CD8-positive, alpha-beta T cell (primary cell): ENCODE measurements at places on chromosomes 3 and 15. TPM values are rescaled to one million over a fixed set of nuclear protein-coding genes. Genes with fewer than 3 reads are reported as not detected.

Gene MST1R
- 0.22 TPM for total RNA-seq

Gene FEZF2
- not detected for total RNA-seq

Gene ZNF385D
- not detected for total RNA-seq

Gene MFSD1
- 6.3 TPM for total RNA-seq

Gene AADAC
- total RNA-seq, result not detected

Gene OR5K1
- total RNA-seq, result not detected

Gene PLSCR2
- total RNA-seq, result not detected

Gene CFAP100
- total RNA-seq, result not detected

Gene HYAL3
- total RNA-seq, result 3.2 TPM

Gene PODXL2
- total RNA-seq, result 3.2 TPM

Gene SKOR1
- total RNA-seq, result 1.8 TPM

Gene TGM4
- total RNA-seq, result not detected

Gene LCMT2
- total RNA-seq, result 7.0 TPM

Gene VEPH1
- total RNA-seq, result not detected

Gene AHSG
- not detected for total RNA-seq

Gene PATL2
- total RNA-seq, result 35.7 TPM

Gene IQCF5
- total RNA-seq, result not detected

Gene USP50
- 0.79 TPM for total RNA-seq

Gene SLC22A13
- total RNA-seq, result 0.44 TPM

Gene COX17
- 23.2 TPM for total RNA-seq

Gene RBMS3
- total RNA-seq, result not detected

Gene RNU5B-1
- 17.0 TPM for total RNA-seq

Gene HRG
- not detected for total RNA-seq

Gene CERS3
- total RNA-seq, result 0.92 TPM

Gene DUOX2
- total RNA-seq, result 0.05 TPM

Gene CAMKV
- not detected for total RNA-seq

Gene CCDC9B
- 0.60 TPM for total RNA-seq

Gene NAALADL2
- 0.27 TPM for total RNA-seq

Gene DPPA2
- total RNA-seq, result not detected

Gene PROK2
- 0.43 TPM for total RNA-seq

Gene TIGIT
- 9.8 TPM for total RNA-seq

Gene CIDEC
- not detected for total RNA-seq

Gene ALG3
- 15.7 TPM for total RNA-seq

Gene STRA6
- total RNA-seq, result not detected

Gene GHRL
- total RNA-seq, result 0.92 TPM

Gene BMF
- 9.6 TPM for total RNA-seq

Gene WDR49
- not detected for total RNA-seq

Gene ROPN1
- total RNA-seq, result not detected

Gene GPR149
- not detected for total RNA-seq

Gene SI
- total RNA-seq, result not detected

Gene GP5
- 2.8 TPM for total RNA-seq

Gene FOXL2NB
- not detected for total RNA-seq

Gene CD86
- total RNA-seq, result not detected

Gene C3orf49
- total RNA-seq, result not detected

Gene IGSF10
- total RNA-seq, result not detected

Gene PPP1R14D
- total RNA-seq, result not detected

Gene RAB6B
- total RNA-seq, result 1.3 TPM

Gene IMPG2
- total RNA-seq, result 0.22 TPM

Gene NTRK3
- total RNA-seq, result not detected

Gene ITIH3
- not detected for total RNA-seq

Gene VGLL3
- not detected for total RNA-seq

Gene IQCF6
- not detected for total RNA-seq

Gene CPEB1
- total RNA-seq, result 0.27 TPM

Gene TIMP4
- not detected for total RNA-seq

Gene FOXB1
- total RNA-seq, result not detected

Gene GXYLT2
- not detected for total RNA-seq
